GM12878 (cell line): ENCODE measurements at places on chromosomes 3 and 15. TPM values are rescaled to one million over a fixed set of nuclear protein-coding genes. Genes with fewer than 3 reads are reported as not detected.
A peak's percentile ranks its signal among the peaks of the same experiment; 100 is the strongest.

Gene KLHL40
- polyA plus RNA-seq: not detected in 2 replicates

Gene PRICKLE2
- 0.63 and 0.82 TPM in 2 replicates for polyA plus RNA-seq

Gene ACOX2
- 0.72 TPM in 1 of 2 replicates, not detected in the other for polyA plus RNA-seq

Gene CTXN2
- polyA plus RNA-seq: not detected in 2 replicates

Gene MUSTN1
- not detected in 2 replicates for polyA plus RNA-seq

Gene PARP15
- polyA plus RNA-seq: 16.3 and 21.1 TPM in 2 replicates

Gene LMOD3
- 0.10 and 0.20 TPM in 2 replicates for polyA plus RNA-seq

Gene CACNA1D
- polyA plus RNA-seq: 0.34 and 0.44 TPM in 2 replicates

Gene ECE2
- polyA plus RNA-seq: not detected in 2 replicates

Gene ROBO2
- polyA plus RNA-seq: 0.38 and 0.46 TPM in 2 replicates

DNA sequence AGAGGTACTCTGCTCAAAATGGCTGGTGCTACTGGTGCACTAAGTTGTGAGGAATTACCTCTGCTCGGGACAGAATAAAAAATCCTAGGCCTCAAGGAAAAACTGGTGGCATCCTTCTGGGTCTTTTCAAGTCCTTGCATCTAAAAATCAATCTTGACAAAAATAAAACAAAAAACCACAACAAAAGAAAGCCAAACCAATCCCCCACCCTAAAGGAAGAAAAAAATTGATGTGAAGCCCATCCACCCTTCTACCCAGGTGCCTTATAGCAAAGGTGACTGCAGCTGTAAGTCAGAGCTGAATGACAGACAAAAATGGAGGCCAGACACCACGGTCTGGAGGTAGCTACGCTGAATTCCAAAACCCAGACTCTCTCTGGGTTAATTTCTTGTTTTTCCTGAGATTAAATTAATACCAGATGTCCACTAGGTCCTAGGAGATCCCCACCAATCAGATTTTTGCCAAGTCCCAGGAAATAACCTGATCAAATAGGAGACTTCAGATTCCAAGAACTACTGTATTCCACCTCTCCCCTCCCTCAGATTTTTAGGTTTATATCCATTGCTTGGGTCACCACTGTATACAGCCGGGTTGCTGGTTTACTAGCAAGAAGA lies 33.5 kb downstream of the ABCC5 start:
- H3K27ac ChIP-seq: no peak overlapping the region
- H3K4me1 ChIP-seq: no peaks in the 10 kb centered on the region
- H3K27me3 ChIP-seq: no peaks in the 10 kb centered on the region
- H3K36me3 ChIP-seq: no peaks in the 10 kb centered on the region; the same call in none of the 2 replicates
- H3K4me3 ChIP-seq: no peak overlapping the region

- H3K36me3 ChIP-seq: no peaks in the 10 kb centered on the region
- no peak overlapping the region for H3K4me3 ChIP-seq
- peaks cover 23% of the 10 kb centered on the region for H3K4me1 ChIP-seq
- H3K27me3 ChIP-seq: no peaks in the 10 kb centered on the region
Observed at GRCh38 chr3:56862352-56863062, 60.8 kb upstream of the ARHGEF3 start.

DNA sequence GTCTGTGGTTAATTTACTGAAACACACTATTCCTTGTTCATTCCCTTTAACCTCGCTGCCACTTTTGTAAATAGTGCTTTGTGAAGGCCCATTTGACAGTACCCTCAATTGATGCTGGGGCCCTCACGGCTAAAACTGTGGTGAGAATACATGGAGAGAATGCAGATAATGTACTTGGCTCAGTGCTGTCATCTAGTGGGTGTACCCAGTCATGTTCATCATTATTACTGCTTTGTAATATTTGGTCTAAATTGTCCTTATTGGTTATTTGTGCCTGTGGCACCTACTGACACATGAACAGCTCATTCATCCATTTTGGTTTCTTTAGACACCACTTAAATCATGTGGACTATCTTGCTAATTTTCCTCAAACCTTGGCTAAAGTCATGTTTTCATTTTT lies 543.6 kb downstream of the EDEM1 start:
- DNase-seq: no peak
- no peaks in the 10 kb centered on the region for H3K27me3 ChIP-seq
- H3K4me3 ChIP-seq: no peak overlapping the region
- H3K27ac ChIP-seq: no peak overlapping the region
- no peaks in the 10 kb centered on the region for H3K4me1 ChIP-seq

GRCh38 chr3:39000008-39000450 lies 51.7 kb downstream of the SCN11A start:
- H3K27ac ChIP-seq: no peak overlapping the region
- no peaks in the 10 kb centered on the region for H3K4me1 ChIP-seq
- H3K27me3 ChIP-seq: no peaks in the 10 kb centered on the region
- peak; percentile 35 for DNase-seq
- no peaks in the 10 kb centered on the region for H3K36me3 ChIP-seq

DNA sequence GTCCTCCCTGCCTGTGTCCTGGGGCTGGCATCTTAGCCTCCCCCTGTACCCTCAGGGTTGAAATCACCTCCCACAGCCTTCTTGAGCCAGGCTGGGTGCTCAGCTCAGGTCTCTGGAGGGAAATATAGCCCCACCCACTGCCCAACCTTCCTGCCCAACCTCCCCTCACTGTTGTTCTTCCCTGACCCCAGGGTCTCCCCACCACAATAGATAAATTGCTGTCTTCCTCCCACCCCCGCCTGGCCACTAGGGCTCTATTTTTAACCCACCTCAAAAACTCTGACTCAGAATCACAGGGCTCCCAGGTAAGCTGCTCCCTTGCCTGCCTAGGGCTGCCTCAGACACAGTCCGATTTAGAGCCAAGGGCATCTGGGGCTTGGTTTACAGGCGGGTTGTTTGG lies 15.0 kb downstream of the HCN4 start:
- no peaks in the 10 kb centered on the region for H3K36me3 ChIP-seq
- no peak for DNase-seq
- H3K27ac ChIP-seq: no peak overlapping the region

DNA sequence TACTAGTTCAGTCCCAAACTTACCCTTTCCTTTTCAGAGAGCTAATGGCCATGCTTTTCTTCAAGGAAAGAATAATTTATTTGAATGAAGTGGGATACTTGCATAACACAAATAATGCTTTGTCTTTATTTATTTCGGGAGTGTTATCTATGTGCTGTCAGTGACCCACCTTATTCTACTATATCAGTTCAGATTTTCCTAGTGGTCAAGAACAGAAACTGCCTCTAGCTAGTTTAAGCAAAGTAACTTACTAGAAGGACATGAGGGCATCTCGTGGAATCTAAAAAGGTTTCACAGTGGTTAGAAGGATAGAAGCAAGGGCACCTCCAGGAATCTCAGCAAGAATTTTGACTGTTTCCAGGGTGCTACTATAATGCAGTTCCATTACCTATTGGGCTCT lies 3.8 kb upstream of the TIMMDC1 start:
- no peak overlapping the region for H3K27ac ChIP-seq
- no peaks in the 10 kb centered on the region; the same call in 1 of the 2 replicates for H3K36me3 ChIP-seq
- H3K4me1 ChIP-seq: no peaks in the 10 kb centered on the region
- H3K4me3 ChIP-seq: no peak overlapping the region

- H3K4me3 ChIP-seq: no peak overlapping the region
- no peaks in the 10 kb centered on the region for H3K36me3 ChIP-seq
- no peaks in the 10 kb centered on the region; the same call in 1 of the 2 replicates for H3K27me3 ChIP-seq
- H3K27ac ChIP-seq: no peak overlapping the region
Observed at GRCh38 chr3:190973771-190974170, 111.3 kb upstream of the GMNC start.

GRCh38 chr3:51968170-51968775 lies 1.0 kb upstream of the PCBP4 start:
- H3K36me3 ChIP-seq: no peaks in the 10 kb centered on the region
- DNase-seq: no peak
- peaks cover 6% of the 10 kb centered on the region for H3K4me1 ChIP-seq
- no peaks in the 10 kb centered on the region for H3K27me3 ChIP-seq

- H3K36me3 ChIP-seq: no peaks in the 10 kb centered on the region
- DNase-seq: no peak
- no peak overlapping the region for H3K27ac ChIP-seq
- H3K4me1 ChIP-seq: peaks cover 9% of the 10 kb centered on the region; the same call in 1 of the 2 replicates
- H3K27me3 ChIP-seq: no peaks in the 10 kb centered on the region
- peak overlapping the region; percentile 67; the same call in 1 of the 2 replicates for H3K4me3 ChIP-seq
Observed at GRCh38 chr3:108223928-108224327, 1.7 kb upstream of the IFT57 start.

DNA sequence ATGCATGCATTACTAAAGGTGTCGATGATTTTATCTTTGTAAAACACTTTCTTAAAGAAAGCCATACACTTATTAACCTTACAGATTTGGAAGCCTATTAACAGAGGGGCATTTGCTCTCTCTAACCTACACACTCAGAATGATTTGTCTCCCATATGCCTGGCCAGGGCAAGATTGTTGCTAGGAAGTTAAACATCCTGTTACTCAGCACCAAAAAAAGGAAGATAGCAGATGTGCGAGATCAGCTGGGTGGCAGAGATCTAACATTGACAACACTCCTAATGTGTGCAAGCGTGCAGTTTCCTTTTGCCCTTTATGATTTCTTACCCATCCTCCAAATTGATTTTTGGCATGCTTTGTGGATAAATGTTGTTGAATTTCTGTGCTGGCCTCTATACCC lies 73.9 kb upstream of the TMEM108 start:
- H3K4me1 ChIP-seq: no peaks in the 10 kb centered on the region
- DNase-seq: no peak
- no peak overlapping the region for H3K4me3 ChIP-seq

- H3K27ac ChIP-seq: no peak overlapping the region
- no peak overlapping the region for H3K4me3 ChIP-seq
- DNase-seq: no peak
- H3K36me3 ChIP-seq: no peaks in the 10 kb centered on the region
- no peaks in the 10 kb centered on the region for H3K27me3 ChIP-seq
Observed at GRCh38 chr3:180097626-180098025, 60.9 kb upstream of the PEX5L start.

- no peaks in the 10 kb centered on the region for H3K4me1 ChIP-seq
- H3K4me3 ChIP-seq: no peak overlapping the region
- no peaks in the 10 kb centered on the region for H3K27me3 ChIP-seq
- DNase-seq: no peak
- no peaks in the 10 kb centered on the region for H3K36me3 ChIP-seq
Observed at GRCh38 chr15:83588441-83588840, 65.5 kb upstream of the ADAMTSL3 start.

DNA sequence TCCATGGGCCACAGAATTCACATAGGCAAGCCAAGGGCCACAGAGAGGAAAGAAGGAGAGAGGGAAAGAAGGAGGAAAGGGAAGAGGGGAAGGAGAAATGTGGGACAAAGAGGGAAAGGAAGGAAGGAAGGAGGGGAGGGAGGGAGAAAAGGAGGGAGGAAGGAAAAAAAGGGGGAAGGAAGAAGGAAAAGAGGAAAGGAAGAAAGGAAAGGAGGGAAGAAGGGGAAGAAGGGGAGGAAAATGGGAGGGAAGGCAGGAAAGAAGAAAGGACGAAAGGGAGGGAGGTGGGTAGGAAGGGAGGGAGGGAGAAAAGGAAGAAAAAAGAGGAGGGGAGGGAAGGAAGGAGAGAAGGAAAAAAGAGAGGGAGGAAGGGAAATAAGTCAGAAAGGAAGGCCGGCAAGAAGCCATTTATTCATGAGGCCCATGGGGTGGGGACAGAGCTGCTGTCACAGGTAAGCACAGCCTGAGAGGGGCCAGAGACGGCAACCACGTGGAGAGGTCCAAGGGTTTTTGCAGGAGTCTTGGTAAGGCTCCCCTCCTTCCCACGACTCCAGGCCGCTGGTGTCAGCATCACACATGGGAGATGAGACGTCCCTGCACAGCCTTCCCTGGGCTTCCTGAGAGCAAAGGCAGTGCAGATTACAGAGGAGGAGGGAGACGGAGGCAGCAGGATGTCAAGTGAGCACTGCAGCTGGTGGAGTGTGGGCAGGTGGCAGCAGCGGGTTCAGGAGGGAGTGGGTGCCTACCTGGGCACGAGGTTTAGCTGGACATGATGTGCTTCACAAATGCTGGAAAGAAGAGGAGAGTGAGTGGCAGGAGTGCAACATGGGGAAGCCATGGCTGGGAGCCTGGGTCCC lies 5.5 kb downstream of the MYL3 start:
- no peak for DNase-seq
- H3K4me3 ChIP-seq: no peak overlapping the region
- no peaks in the 10 kb centered on the region for H3K4me1 ChIP-seq
- H3K27ac ChIP-seq: no peak overlapping the region
- no peaks in the 10 kb centered on the region for H3K27me3 ChIP-seq

- no peak for DNase-seq
- H3K36me3 ChIP-seq: no peaks in the 10 kb centered on the region
- no peaks in the 10 kb centered on the region for H3K4me1 ChIP-seq
- no peak overlapping the region for H3K4me3 ChIP-seq
Observed at GRCh38 chr15:78334845-78335244, 5.3 kb upstream of the CRABP1 start.

- H3K27me3 ChIP-seq: no peaks in the 10 kb centered on the region
- H3K36me3 ChIP-seq: no peaks in the 10 kb centered on the region
- H3K4me1 ChIP-seq: peaks cover 5% of the 10 kb centered on the region
- DNase-seq: no peak
- peak overlapping the region; percentile 78 for H3K27ac ChIP-seq
Observed at GRCh38 chr3:111979434-111980038, 710 bp downstream of the ABHD10 start.

GRCh38 chr3:175267121-175267531 lies 408.0 kb downstream of the NAALADL2 start:
- H3K36me3 ChIP-seq: peaks cover 2% of the 10 kb centered on the region
- H3K27ac ChIP-seq: no peak overlapping the region; the same call in 1 of the 2 replicates
- no peak for DNase-seq
- no peaks in the 10 kb centered on the region for H3K4me1 ChIP-seq
- no peaks in the 10 kb centered on the region for H3K27me3 ChIP-seq

DNA sequence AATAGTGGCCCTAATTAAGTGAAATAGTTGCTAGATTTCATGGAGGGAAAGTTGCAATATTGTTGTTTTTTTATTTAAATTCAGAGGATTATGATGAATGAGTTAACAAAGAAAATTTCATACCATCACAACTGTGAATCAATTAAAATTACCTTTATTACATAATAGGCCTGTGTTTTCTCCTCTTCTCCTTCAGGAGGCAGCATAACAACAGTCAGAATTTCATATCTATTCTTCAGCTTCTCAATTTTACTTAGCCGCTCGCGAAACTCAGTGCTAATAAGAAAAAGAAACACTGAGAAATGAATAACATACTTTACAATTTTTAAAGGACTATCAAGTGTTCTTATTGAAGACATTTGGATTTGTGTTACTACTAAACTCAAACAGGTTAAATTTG lies 29.4 kb downstream of the TTC14 start:
- no peak overlapping the region for H3K4me3 ChIP-seq
- no peak for DNase-seq
- peaks cover 13% of the 10 kb centered on the region for H3K4me1 ChIP-seq
- H3K27me3 ChIP-seq: no peaks in the 10 kb centered on the region
- no peaks in the 10 kb centered on the region for H3K36me3 ChIP-seq

DNA sequence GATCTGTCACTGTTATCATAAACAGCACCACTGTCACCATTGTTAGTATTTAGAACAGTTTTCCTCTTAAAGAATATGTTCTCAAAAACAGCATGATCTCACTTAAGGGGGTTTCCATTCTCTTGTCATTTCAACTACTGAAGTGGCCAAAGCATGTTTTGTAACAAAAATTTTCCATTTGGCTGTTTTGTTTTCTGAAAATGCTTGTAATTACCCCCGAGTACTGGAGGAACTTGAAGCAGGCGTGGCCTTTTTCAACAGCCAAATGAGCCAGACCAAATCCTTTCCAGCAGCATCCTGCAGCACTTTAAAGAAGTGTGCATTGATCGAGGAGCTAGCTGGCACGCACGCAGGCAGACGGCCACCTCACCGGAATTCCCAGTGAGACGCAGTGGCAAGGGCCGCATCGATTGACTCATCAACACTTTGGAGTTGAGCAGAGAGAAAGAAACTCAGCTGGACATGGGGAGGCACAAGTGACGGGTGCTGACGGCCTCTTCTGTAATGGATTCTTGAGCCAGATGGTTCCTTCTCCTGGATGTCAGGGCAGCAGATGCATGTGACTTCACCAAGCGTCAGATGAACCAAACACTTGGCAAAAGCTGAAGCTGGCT lies 234.3 kb upstream of the IGF1R start:
- no peak overlapping the region for H3K27ac ChIP-seq
- H3K36me3 ChIP-seq: no peaks in the 10 kb centered on the region
- no peak for DNase-seq
- H3K4me1 ChIP-seq: no peaks in the 10 kb centered on the region
- H3K27me3 ChIP-seq: no peaks in the 10 kb centered on the region
